Vein endothelial cell (primary cell): ENCODE measurements at places on chromosomes 7 and 10. TPM values are rescaled to one million over a fixed set of nuclear protein-coding genes. Genes with fewer than 3 reads are reported as not detected.

The TMEM229A gene
- total RNA-seq: not detected in 2 replicates

The RAPGEF5 gene
- 197 and 204 TPM in 2 replicates for total RNA-seq

The PAOX gene
- total RNA-seq: 4.8 and 5.9 TPM in 2 replicates

The CFAP43 gene
- total RNA-seq: 0.10 TPM in 1 of 2 replicates, not detected in the other

The MALRD1 gene
- not detected in 2 replicates for total RNA-seq
